ENCODE measurements at places on chromosomes 16 and 17. TPM values are rescaled to one million over a fixed set of nuclear protein-coding genes. Genes with fewer than 3 reads are reported as not detected.

DNA sequence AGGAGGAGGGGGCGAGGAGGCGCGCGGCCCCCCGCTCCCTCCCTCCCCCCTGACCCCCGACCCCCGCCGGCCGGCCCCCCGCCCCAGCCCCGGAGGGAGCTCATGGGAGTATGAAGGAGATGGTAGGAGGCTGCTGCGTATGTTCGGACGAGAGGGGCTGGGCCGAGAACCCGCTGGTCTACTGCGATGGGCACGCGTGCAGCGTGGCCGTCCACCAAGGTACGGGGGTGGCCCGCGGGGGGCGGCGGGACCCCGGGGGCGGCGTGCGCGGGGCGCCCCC lies 390 bp downstream of the MLLT6 start:
- DNase-seq = no peak

CFAP97D1 gene
- total RNA-seq = not detected

ZNF768 gene
- total RNA-seq = 5.0 TPM

DNA sequence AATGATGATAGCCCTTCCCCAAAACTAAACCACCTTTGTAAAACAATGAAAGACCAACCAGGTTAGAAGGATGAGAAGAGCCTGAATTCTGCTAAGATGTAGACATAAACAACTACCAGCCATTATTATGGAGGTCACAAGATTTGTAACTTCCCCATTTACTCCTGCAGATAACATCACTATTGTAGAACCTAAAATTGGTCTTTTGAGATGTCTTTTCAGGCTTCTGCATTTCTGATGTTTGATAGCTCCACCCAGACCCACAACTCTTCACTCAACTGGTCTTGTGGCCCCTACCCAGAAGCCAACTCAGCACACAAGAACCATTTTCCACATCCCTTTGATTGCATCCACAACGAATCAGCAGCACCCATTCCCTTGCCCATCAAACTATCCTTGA lies 100.8 kb downstream of the TMEM132E start:
- no peak for DNase-seq

- DNase-seq = no peak
Observed at GRCh38 chr16:56616608-56617211, 8.3 kb downstream of the MT2A start.

GRCh38 chr17:79607940-79608623 lies 2.8 kb downstream of the RBFOX3 start:
- DNase-seq = no peak

- DNase-seq = no peak
Observed at GRCh38 chr17:1188812-1189504, 9.2 kb upstream of the ABR start.

MGAT5B gene
- total RNA-seq = 0.15 TPM

CXCL16 gene
- 11.2 TPM for total RNA-seq
